LoVo (cell line): ENCODE measurements at places on chromosomes 7 and 10.

DNA sequence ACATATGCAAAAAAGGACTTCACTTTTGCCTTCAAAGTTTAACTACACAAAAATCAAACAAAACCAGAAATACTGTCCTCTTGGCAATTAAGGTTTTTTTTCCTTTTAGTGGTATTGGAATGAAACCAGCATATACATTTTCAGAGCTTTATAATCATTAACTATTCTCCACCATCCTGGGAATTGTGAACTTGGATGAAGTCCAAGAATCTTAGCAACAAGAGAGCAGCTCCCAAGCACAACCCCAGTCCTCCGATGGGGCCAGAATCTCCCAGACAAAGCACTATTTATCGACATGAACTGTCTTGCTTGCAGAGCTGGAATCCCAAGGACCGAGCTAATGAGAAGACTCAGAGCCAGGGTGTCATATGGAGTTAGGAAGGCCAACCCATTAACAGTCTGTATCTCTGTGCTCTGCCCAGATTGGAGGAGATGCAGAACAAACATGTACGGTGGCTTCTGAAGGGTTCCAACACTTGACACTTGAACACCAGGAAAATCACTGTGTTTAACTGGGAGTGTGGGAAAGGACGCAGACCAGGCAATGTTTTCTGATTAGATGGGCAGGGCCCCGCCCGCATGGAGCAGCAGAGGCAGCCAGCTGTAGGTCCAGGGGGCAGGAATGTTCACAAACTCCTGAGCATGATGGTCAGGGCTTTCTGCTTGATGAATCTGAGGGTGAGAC lies 35.5 kb downstream of the PPP1R3C start:
- DNase-seq, result peak; percentile 47

GRCh38 chr7:4073052-4073451 lies 609.0 kb upstream of the FOXK1 start:
- DNase-seq, result no peak

GRCh38 chr10:44258019-44258418 lies 126.9 kb downstream of the CXCL12 start:
- no peak for DNase-seq

DNA sequence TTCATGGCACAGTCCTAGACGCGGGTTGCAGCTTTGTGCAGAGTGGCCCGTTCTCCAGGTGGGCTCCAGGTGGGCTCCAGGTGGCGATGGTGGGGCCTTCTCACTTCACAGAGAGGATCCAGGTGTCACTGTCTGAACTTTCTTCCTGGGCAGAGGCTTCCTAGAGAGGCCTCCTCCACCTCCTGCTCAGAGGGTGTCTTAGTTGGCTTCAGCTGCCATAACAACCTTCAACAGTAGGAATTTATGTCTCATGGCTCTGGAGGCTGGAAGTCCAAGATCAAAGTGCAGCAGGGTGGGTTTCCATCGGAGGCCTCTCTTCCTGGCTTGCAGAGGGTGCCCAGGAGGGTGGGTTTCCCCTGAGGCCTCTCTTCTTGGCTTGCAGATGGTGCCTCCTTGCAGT lies 125.1 kb downstream of the GLRX3 start:
- DNase-seq, result no peak

DNA sequence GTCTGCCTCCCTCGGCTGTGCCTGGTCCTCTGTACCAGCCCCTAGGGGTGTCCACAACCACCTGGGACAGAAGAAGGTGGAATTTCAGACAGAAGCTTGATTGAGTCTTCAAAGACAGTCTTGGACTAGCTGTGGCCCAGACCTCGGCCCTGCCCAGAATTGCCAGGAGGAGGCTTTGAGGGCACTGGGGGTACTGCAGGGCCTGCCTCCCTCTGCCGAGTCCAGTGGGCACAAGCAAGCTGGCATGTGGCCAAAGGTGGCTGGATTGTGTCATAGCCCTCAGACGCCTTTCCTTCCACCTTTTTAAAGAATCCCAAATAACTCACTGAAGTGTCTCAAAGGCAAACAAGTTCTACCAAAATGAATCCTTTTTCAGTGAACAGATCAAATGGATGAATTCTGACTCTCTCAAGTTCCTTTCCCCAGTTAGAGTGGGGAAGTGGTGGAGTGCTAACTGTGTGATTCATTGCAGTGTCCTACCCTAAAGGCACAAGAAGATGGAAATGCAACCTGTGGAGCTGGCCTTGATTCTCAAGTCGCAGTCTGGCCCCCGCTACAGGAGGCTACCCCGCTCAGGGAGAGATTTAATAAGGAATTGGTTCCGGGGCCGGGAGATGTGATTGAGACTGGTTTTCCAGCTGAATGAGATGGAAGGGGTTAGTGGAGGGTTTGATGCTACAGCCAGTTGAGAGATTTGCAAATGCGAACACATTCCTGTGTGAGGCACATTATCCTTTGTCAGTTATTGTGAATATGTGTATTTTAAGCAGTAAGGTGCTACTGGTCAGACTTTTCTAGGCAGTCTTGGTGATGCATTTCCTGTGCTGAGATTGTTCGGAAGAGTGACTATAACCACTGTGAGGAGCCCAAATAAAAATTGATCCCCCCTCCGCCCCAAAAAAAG lies 28.8 kb upstream of the SLC26A4 start:
- DNase-seq, result no peak

DNA sequence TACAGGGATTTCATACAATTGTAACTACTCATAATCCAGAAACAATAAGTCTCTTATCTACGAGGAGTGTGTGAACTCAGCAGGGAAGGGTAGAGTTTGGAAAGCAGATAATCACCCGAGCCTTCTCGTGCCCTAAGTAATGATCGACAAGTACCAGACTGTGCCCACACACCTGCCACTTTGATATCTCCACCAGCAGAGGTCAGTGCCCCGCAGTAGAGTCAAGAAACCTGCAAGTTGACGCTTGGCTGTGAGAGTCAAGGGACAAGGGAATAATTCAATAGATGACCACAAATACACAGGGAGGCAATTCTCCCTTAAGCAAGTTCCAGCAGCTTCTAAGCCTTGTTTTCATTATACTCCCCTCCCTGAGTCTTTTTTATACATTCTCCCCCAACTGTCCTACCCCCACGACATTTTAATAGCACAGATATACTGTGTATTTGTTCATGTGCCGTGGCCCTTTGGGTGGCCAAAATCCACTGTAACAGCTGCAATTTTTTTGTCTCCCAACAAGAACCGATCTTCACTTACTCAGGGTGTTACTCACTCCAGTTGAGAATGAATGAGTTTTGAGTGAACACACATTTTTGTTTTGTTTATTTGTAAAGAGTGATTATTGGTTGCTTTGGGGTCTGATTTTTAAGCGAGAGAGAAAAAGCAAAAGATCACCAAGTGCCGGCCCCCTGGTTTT lies 106.9 kb upstream of the RHEB start:
- peak; percentile 45 for DNase-seq

GRCh38 chr10:126844406-126844805 lies 60.8 kb upstream of the DOCK1 start:
- DNase-seq, result no peak

- DNase-seq, result no peak
These were observed 558.8 kb upstream of the GHITM start for GRCh38 chr10:83580373-83581012.
